ENCODE measurements at places on chromosomes 11 and 22.

DNA sequence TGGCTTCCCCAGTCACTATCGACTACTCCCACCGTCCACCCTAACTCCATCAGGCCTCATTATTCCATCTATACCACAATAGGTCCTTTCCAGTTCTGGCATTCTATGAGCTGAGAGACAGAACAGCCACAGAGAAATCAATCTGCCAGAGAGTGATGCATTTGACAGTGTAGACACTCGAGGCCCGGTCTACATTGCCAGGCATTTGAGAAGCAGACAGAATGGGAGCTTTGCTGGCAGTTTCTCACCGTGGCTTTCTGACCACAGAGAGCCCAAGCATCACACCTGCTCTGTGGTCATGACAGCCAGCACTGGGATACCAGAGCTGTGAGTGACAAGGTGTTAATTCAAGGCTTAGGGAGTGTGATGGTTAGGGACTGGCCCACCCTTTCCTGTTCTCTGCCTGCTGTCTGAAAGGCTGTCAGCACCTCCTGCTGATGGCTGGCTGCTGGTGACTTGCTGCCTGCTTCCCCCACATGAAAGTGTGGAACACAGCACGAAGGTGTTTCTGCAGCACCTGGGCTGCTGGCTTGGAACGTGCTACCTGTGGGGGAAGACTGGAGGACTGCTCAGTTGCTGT is 137.8 kb downstream of the KIRREL3 start:
- no peak for DNase-seq

DNA sequence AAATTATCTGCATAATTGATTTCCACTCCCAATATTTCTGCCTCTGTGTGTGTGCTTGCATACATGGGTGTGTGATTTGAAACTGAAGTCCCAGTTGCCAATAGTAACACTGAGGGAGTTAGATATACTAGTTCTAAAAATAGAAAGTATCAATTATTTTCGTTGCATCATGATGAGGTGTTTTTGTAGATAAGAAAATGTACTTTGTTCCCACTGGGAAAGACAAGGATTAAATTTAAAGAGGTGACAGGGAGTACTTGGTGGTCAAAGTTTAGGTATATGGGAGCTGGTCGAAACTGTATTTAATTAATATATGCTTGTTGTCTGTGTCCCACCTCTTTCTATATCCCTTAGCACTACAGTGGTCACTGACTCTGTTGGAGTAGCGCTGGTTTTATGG is 444.5 kb downstream of the NELL1 start:
- DNase-seq: no peak

DNA sequence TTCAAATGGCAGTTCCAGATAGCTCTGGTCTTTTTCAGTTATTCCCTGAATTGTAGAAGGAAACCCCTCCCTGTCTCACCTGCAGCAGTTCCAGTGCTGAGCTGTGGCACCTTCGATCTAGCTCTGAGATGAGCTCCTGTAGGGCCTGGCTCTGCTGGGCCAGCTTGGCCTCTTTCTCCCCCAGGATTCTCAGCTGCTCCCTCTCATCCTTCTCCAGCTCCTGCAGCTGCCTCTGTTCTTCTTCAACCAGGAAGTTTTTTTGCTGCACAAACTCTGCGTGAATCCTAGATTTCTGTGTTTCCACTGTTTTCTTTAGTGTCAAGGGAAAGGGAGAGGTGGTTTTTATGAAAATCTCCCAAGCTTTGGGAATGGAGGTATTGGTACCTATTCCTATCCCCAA is 5.3 kb downstream of the TRIM21 start:
- no peak for DNase-seq

DNA sequence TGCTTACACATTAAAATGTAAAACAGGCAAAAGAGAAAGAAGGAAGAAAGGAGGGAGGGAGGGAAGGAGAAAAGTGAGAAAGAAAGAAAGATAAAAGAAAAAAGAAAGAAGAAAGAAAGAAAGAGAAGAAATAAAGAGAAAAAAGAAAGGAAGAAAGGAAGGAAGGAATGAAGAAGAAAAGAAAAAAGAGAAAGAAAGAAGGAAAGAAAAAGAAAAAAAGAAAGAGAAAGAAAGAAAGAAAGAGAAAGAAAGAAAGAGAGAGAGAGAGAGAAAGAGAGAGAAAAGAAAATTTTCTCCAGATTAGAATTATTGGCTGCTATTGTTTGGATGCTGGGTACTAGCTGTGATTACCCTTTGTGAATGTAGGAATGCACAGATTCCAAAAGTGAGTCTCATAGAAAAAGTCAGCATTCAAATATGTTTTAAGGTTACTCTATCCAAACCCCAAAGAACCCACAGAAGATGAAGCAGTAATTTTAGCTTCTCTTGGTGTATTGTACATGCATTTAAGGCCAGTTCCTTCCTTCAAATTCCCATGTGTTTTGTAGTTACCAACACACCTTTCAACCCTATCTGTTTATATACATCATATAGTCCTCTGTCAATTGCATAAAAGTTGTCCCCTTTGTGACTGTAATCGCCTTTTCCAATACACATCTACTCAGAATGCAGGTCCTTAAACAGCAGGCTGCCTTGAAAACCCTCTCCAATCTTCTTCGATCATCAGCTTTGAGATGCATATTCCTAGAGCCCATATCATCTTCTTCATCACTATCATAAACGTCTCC is 789 bp upstream of the FAM111A start:
- no peak for DNase-seq

DNA sequence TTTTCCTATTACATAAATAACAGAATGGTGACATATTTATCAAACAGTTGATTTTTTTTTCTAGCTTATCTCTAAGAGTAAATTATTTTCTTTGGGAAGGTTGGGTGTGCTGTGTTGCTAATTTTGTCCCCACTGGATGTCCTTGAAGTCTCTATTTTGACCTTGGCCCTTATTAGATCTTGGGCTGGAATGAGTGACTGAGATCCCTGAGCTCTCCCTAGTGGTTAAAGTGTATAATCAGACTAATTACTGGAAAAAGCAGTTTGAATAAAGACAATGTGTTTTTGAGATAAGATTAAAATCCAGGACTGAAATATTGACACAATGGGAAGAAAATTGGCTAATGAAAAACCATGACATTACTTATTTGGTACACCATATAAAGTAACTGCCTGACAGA is 56.1 kb downstream of the AASDHPPT start:
- no peak for DNase-seq

- DNase-seq: no peak
These were observed 13.0 kb upstream of the CXCR5 start for GRCh38 chr11:118870396-118871343.

GRCh38 chr22:26620197-26620596 is 1.6 kb upstream of the CRYBA4 start:
- DNase-seq: no peak

DNA sequence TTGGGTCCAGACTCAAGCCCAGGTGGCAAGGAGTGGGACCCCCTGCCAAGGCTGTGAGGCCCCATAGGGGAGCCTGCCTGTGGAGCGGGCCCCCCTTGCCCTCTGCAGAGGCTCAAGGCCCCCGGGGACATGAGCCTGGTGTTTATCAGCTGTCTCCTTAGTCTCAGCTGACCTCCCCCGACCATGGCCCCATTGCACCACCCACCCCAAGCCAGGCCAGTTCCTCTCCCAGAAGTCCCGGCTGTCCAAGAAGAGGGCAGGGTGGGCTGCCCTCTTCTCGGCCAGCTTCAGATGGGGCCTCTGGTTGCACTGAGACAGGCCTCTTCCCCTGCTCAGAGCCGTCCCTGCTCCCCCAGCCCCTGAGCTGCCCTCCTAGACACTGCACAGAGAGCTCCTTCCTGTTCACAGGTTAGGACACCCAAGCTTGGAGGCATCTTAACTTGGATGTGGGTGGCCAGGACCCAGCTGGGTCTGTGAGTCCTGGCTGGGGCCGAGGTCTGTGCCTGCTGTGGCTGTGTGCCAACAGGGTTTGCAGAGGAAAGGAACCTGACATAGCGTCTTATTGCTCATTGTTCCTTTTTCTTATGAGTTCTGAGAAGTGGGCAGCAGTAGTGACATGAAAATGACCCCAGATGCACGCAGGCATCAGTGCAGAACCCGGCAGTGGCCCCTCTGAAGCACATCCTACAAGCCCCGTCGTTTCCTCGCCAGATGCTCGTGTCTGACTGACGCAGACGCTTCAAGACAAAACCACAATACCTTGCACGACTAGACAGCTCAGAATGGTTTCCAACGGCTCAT is 5.4 kb downstream of the TRABD start:
- peak; percentile 98 for DNase-seq

GRCh38 chr22:17767233-17768065 is 6.8 kb downstream of the BID start:
- DNase-seq: no peak

DNA sequence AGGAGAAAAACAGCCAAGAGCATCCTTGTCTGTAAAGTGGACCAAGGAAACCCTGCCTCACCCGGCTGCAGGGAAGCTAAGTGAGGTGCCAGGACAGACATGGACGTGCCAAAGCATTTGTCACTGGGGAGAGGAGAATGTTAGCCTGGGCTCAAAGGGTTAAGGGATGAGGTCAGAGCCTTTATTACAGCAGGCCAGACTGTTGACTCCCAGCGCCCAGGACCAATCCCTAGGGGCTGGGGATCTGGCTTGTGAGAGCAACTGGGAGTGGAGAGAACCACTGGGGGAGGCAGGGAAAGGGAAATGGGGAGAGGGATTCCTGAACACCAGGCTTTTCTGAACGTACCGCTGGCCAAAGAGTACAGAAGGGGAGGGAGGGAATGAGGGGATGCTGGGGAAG is 2.6 kb downstream of the CHRM1 start:
- no peak for DNase-seq

DNA sequence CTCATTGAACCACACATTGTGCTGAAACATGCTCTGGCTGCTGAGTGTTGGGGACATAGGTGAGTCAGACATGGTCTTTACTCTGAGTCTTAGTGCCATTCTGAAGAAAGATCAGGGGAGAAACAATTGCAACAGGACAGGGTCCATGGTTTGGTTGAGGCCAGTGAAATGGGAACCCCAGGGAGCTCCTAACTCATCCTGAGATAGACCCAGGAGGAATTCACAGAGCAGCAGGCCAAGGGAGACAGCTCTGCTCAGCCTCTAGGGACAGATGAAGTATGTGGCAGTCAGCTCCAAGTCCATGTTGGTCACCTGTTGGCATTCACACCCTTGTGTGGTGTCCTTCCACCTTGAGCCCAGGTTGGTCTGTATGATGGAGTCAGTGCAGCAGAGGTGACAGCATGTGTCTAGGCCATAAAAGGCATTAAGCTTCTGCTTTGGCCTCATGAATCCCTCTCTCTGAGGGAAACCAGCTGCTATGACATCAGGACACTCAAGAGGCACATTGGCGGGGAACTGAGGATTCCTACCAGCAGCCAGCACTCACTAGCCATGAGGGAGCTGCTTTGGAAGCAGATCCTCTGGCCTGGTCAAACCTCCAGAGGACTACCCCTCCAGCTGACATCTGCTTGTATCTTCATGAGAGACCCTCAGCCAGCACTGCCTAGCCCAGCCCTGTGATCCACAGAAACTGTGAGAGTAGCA is 50.3 kb upstream of the MYEOV start:
- DNase-seq: no peak

- DNase-seq: no peak
These were observed 247.9 kb upstream of the KIRREL3 start for GRCh38 chr11:127248476-127248875.

DNA sequence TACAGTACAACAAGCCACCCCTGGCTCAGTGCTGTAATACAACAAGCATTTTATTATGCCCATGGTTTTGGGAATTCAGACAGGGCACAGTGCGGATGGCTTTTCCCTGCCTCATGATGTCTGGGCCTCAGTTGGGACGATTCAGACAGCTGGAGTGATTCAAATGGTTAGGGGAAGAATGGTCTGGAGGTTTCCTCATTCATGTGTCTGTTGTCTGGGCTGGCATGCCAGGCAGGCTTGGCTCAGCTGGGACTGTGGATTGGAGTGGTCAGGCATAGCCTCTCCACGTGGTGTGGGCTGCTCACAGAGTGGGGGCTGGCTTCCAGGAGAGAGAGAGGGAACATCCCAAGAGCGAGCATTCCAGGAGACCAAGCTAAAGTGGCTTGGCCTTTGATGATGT is 164.4 kb downstream of the C11orf91 start:
- DNase-seq: no peak

GRCh38 chr11:35163209-35163608 is 24.2 kb downstream of the CD44 start:
- no peak for DNase-seq

- no peak for DNase-seq
These were observed 78.4 kb upstream of the TP53I11 start for GRCh38 chr11:45028911-45029682.

GRCh38 chr11:16924826-16925560 is 89.2 kb downstream of the PLEKHA7 start:
- DNase-seq: no peak

DNA sequence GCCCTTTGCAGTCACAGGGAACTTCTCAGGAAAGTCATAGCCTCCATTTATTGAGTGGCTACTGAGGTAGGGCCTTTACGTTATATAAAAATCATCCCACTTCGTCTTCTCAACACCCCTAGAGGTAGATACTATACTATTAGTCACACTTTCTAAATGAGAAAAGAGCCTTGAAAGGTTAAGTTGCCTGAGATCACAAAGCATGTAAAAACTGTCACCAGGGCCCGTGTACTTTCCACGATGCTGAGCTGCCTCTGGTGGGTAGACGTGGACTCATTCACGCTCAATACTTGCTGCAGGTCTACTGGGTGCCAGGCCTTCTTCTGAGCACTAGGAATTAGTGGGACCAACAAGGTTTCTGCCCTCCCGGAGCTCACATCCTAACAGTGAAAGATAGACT is 16.3 kb downstream of the CHRDL2 start:
- DNase-seq: no peak

DNA sequence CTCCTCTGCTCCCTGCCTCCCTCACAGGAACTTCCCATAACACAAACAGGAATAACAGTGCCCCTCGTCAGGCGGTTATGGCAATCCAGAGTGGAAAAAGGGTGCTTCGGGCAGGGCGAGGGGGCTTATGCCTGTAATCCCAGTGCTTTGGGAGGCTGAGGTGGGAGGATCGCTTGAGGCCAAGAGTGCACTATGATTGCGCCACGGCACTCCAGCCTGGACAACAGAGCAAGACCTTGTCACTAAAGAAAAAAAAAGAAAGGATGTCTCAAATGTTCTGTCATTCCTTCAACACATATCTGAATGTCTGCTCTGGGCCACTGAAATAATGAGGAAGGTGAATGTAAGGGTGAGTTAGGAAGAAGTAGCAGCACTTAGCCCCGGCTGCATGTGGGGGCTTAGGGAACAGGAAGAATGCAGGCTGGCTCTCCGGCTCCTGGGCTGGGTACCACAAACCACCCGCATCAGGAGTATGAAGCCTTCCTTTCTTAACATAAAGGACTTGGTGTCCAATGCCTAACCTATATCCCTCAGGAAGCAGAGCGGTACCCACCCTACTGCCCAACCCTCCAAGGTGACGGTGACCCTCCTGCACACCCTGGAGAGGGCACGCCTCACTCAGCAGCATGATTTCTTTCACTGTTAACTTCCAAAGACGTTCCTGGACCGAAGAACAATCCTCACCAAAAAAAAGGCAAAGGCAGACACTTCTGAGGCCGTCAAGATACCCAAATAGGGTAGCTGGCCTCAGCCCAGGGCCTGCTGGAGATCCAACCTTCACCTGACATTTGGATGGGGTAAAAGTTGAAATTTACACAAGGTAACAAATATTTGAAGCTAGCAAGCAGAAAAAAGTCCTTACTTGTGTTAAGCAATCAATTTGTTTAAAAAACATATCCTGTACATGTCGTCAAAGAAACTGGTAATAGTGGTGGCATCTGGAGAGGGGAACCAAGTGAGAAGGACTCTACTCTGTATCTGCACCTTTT is 3.8 kb downstream of the CPT1A start:
- no peak for DNase-seq

- DNase-seq: no peak
These were observed 29.0 kb upstream of the VWA5A start for GRCh38 chr11:124085997-124086846.
